ENCODE measurements at places on chromosomes 11 and 22.

DNA sequence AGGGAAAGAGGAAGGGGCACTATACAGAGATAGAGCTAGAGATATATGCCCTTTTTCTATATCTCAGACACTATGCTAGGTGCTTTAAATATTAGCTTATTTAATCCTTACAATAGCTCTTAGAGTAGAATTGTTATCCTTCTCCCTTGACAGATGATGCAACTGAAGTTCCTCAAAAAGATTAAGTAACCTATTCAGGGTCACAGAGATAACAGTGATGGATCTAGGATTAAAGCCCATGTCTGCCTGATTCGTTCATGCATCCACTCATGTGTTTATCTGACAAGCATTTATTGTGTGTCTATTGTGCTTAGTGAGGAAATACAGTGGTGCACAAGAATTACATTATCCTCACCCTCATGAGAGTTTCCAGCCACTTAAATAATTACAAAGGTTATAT, 8.7 kb downstream of the CCDC83 start:
- DNase-seq: no peak

DNA sequence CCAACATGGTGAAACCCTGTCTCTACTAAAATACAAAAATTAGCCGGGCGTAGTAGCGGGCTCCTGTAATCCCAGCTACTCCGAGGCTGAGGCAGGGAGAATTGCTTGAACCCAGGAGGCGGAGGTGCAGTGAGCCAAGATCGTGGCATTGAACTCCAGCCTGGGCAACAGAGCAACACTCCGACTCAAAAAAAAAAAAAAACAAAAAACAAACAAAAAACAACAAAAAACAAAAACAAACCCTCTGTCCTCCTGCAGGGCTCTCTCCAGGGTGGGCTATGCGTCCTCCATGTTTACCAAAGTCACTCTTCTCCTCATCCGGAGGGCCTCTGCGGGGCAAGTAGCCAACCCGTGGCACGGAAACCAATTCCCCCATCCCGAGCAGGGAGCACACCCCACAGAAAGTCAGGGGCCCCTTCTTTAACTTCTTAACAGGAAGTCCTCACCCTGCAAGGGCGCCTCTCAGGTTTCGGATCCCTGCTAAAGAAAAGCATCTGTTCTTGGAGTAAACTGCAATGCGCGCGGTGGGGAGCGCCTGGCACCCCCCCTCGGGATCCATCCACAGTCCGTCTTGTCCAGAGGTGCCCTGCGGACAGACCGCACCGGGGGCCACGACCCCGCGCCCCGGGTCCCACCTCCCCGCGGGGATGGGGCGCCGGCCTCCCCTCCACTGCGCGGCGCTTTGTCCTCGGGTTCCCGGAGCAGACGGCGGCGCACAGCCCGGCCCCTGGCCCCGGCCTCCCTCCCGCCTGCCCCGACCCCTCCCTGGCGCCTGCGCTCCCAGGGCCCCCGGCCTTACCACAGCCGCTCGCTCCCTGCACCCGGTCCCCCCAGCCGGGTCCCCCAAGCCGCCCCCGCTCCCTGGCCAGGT, 712 bp downstream of the CERK start:
- no peak for DNase-seq

DNA sequence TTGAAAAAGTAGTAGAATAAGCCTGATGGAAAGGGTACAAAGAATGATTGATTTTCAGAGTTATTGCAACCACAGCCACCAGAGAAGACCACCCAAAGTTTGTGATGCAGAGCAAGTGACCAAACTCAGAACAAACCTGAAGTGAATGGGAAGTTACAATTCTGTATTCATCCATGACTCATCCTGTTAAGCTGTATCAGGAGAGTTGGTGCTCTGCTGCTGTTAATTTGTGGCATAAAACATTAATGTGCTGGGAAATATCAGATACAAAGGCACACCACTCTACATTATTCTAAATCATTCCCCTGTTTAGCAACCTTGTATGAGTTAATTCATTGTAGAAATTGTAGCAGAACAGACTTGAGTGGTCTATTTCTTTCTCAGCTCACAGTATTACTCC, 19.6 kb upstream of the PDGFD start:
- DNase-seq: no peak

DNA sequence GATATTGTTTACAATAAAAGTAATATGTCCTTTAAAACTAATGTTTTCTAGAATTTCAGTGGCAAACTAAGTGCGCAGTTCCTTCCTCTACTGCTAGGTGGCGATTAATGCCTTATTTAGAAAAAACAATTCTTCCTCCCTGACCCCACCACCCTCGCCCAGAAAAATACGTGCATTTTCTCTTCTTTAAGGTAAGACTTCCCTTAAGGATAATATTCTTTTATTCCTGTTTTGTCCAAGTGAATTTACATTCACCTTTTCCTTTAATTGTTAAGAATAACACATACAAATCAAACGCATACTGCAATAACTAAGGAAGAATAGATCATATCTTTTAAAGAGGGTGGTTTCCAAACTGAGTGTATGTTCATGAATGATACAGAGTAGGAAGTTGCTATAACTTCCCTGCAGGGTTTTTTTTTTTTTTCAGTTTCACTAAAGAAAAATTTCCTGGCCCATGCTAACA, 17.0 kb upstream of the PSMA1 start:
- no peak for DNase-seq

DNA sequence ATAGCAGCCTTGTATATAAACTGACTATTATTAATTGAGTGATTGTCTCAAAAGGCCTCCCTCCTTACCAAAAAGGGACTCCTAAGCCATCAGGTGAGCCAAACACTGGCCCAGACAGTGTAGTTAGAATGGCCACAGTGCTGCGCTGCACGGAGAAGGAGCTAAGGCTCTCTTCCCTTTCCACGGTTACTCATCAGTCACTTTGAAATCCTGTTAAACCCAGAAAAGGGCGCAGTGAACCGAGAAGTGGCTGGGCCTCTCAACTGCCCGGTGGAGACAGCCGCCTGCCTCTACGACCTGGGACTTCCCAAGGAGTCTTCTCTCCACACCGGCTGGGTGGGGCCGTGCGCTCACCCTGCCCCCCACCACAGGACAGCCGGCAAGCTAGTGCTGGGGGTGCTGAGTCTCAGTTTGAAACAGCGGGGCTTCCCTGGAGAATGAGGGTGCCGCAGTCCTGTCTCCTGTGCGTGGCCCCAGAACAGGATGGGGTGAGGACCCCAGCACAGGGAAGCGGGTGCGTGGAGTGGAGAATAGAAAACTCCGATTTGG, 1.3 kb downstream of the MYH9 start:
- DNase-seq: no peak

- DNase-seq: no peak
Observed at GRCh38 chr11:22466809-22467208, 128.6 kb downstream of the SLC17A6 start.

Measured in T1000 (cell line).